ENCODE measurements at places on chromosomes 16 and 17.

- no peak for DNase-seq
Observed at GRCh38 chr16:57863434-57864160, 61.3 kb upstream of the KIFC3 start.

- peak; percentile 62 for DNase-seq
Observed at GRCh38 chr16:85303354-85303883, 191.1 kb upstream of the CIBAR2 start.

GRCh38 chr17:1077581-1077985 lies 80.7 kb downstream of the TIMM22 start:
- no peak for DNase-seq

DNA sequence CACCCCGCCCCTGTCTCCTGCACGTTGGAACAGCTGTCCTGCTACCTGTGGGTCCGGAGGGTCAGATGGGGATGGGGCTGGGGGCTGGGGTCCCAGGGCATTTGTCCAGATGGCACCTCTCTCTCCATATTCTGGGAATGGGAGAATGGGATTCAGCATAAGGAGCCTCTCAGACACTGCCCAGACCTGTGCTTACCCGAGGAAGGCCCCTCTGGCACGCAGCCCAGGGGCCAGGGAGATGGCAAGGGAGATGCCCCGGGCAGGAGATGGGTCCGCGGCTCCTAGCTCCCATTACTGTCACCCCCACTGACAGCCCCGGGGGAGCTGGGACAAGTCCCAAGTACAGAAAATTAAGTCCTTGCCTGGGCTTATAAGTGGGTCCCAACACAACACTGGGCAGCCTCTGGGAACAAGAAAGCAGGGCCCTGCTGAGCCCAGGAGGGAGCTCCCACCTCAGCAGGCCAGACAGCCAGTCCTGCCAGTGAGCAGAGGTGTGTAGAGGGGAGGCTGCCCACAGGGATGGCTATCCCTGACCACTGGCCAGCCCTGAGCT lies 1.8 kb downstream of the VASN start:
- DNase-seq, result no peak

GRCh38 chr16:86383488-86384262 lies 126.7 kb upstream of the FOXF1 start:
- DNase-seq, result no peak

DNA sequence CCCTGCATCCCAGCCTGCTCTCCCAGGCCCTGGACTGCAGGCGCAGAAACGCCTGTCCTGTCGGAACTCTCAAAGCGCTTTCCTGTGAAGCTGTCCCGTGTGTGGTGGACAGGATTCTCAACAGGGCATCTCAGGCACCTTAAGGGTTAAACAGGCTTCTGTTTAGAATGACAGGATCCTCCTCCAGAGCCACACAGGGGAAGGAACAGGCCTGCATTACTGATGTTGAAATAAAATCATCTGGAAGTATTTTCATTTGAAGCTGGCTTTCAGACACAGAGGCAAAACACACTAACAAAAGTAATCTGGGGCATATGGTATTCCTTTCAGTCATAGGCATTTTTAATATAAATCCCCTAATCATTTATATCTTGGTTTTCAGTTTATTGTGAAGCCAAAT lies 7.4 kb downstream of the HS3ST3A1 start:
- DNase-seq, result no peak

GRCh38 chr16:82055728-82056549 lies 20.9 kb downstream of the HSD17B2 start:
- no peak for DNase-seq

GRCh38 chr16:30721606-30722005 lies 22.6 kb downstream of the SRCAP start:
- no peak for DNase-seq

GRCh38 chr16:86869288-86870022 lies 291.1 kb downstream of the FOXL1 start:
- no peak for DNase-seq

DNA sequence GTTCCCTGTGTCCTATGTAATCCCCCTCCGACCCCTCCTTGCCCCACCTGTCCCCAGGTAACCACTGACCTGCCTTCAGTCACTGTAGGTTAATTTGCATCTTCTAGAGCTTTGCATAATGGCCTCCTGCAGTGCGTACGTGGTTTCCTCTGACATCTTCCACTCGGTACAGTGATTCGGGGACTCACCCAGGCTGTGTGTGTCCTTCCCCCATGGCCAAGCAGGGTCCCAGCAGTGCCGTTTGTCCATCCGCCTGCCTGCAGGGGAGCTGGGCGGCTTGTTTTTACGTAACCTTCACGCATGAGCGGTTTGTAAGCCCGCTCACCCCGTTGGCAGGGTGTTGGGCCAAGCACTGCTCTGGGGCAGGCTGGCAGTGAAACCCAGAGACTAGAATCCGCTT lies 7.9 kb downstream of the MAPK8IP3 start:
- no peak for DNase-seq

- DNase-seq, result no peak
Observed at GRCh38 chr17:34390649-34391048, 27.6 kb upstream of the CCL1 start.

DNA sequence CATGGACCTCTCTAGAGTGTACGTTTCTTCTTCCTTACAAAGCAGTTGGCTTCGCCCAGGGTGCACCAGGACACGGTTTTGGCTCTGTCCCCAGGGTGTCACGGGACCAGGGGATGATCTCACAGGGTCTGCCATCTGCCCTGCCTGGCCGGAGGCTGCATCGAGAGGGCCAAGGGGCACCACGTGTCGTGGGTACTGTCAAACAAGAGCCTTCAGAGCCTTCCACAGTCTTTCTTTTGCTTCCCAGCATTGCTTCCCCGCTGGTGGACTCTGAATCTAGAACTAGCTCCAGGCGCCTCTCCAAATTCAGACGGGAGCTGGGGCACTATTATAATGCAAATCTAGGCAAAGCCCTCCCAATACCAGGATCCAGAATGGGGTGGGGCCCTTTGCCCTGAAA lies 47.9 kb downstream of the MAPT start:
- DNase-seq, result no peak

- no peak for DNase-seq
Observed at GRCh38 chr16:19708296-19709205, 9.5 kb downstream of the KNOP1 start.

- DNase-seq, result no peak
Observed at GRCh38 chr16:12545792-12546342, 257.8 kb downstream of the CPPED1 start.

GRCh38 chr16:23934610-23935236 lies 98.9 kb downstream of the PRKCB start:
- no peak for DNase-seq

DNA sequence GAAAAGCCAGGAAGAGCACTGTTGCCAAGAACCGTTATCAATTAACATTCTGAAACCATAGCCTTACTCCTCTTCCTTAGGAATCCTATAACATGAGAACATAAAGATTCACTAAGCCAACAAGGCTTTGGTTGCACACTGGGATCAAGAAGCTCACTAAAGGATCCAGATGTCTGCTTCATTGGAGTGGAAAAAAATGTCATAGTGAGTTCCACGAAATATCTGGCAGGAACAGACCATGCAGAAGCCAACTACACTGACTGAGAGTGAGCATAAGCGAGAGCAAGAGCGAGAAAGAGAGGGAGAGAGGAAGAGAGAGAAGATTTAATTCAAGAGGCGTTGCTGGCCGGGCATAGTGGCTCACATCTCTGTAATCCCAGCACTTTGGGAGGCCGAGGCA lies 13.4 kb upstream of the MEIOC start:
- no peak for DNase-seq

DNA sequence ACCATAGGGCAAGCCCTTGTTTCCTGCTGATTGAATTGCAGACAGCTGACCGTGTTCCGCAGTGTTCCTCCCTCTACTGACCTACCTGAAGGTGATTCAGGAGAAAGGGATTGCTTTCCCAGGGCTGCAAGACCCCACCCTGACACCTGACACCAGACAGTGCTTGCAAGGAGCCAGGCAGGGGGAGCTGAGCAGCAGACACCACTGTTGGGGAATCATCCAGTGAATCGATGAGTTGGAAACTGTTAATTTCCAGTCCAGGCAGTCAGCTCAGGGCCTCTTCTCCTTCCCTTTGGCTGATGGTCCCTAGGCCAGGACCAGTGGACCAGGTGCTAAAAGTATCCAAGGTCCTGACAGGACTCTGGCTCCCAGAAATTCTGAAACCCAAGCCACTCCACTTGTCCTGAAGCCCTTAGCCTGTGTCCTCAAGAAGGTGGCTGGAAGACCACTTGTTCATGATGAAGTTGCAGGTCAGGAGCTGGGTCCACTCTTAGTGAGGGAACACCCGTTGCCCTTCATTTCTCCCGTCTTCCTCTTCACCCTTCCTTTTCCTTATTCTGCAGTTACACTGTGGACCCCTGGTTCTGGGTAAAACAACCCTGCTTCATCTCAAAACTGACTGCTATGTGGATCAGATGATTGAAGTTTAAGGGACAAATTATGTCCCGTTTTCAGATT lies 9.5 kb upstream of the UNK start:
- DNase-seq, result no peak

DNA sequence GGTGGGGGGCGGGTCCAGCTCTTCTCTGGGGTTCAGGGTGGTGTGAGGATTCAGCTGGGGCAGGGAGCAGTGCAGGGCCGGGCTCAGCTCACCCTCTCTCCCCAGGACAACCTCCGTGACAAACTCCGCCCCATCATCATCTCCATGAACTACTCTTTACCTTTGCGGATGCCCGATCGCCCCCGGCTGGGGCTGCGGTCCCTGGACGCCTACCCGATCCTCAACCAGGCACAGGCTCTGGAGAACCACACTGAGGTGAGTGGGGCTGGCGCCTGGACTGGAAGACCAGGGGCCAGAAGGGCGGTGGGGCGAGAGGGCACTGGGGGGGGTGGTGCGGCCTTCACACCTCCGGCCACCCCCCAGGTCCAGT lies 18.9 kb upstream of the PDK2 start:
- DNase-seq, result no peak

DNA sequence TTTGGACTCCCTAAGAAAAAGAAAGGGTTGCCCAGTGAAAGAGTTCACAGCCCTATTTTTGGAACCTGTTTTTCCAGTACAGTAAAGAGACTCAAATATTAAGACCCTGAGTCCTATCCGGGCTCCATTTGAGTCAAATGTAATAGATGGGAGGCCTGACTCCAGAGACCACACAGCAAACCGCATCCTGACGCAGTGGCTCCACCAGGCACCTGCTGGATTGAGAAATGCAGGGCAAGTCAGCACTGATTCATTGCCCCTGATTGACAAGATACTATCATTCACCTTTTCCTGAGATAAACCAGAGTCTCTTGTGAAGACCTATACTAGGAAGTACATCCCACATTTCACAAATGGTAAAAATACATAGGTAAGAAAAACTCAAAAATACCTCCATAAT lies 715.7 kb upstream of the SOX9 start:
- DNase-seq, result no peak

GRCh38 chr17:40448213-40448638 lies 5.0 kb downstream of the IGFBP4 start:
- no peak for DNase-seq

GRCh38 chr17:58970609-58971450 lies 135.8 kb downstream of the TRIM37 start:
- DNase-seq, result no peak

DNA sequence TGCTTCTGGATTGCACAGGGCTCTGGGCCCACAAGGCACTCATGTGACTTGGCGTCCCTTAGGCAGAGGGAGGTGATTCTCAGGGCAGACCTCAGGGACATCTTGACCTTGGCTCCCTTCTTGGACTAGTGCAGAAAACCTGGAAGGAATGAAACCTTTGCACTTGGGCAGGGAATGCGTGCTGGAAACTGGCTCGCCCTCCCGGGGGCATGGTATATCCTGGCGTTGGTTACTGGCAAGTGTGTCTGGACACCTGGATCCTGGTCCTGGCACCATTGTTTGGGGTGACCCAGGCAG lies 63.5 kb upstream of the LGALS9 start:
- DNase-seq, result no peak

- no peak for DNase-seq
Observed at GRCh38 chr17:50255766-50256635, 18.3 kb upstream of the TMEM92 start.

DNA sequence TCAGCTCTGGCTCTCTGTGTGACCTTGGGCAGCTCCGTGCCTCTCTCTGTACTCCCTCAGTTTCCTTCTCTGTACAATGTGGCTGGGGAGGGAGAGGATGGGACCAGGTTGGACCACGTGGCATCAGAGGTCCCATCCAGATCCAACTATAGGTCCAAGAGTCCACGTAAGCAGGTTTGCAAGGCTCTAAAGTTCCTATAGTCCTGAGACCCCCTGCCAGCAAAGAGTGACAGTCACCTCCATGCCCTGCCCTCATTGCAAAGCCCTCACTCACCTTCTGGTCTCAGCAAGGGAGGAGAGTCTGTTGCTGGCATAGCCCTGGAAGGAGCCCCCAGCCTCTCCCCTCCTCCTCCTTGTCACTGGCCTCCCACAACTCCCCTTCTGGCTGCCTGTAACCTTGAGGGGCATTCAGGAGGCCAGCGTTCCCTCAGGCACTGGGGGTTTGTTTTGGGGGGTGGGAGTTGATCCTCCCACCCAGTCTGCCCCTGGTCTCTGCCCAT lies 6.1 kb upstream of the DRC7 start:
- DNase-seq, result no peak

- DNase-seq, result no peak
Observed at GRCh38 chr17:13509527-13509926, 92.2 kb downstream of the HS3ST3A1 start.

GRCh38 chr16:56608876-56609462 lies 585 bp downstream of the MT2A start:
- no peak for DNase-seq

- no peak for DNase-seq
Observed at GRCh38 chr16:11118479-11118878, 137.5 kb downstream of the SOCS1 start.

DNA sequence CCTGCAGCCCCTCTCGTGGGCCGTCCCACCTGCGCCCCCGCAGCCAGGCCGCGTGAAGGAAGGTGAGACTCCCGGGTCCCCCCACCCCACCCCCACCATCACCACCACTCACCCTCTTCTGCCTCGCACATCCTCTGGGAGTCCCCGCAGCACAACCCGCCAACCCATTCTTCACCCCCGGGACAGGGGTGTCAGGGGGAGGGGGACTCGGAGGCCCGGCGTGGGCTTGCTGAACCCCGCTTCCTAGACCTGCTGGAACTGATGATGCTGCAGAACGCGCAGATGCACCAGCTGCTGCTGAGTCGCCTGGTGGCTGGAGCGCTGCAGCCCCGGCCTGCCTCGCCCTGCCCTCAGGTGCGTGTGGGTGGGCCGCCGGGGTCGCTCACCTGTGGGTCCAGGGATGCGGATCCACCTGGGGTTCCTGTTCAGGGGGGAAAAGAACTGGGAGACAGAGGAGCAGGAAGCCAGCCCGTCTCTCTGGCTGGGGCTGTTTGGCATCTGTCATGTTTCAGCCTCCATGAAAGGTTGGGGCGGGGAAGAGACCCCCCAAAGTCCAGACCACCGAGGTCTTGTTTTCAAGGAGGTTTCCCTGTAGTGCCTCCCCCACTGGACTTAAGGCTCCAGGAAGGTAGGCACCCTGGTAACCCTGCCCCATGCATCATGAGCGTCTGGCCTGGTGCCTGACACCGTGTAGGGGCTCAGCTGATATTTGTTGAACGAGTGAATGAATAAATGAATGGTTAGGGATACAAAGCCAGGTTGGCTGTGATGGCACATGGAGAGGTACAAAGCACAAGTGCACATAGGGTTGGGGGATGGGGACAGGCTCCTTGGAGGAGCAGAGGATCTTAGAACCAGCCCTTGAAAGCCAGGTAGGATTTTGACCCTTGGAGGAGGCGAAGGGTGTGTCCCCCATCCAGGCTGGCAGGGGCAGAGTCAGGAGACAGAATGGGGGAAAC lies 849 bp downstream of the PRR29 start:
- DNase-seq, result no peak

- DNase-seq, result no peak
Observed at GRCh38 chr16:87235810-87236515, 81.2 kb downstream of the C16orf95 start.
